Activated T-cell treated with anti-CD3 and anti-CD28 coated beads, Interleukin-2, amount 50 U/mL, for 24 hours (primary cell): ENCODE measurements at places on chromosomes 13 and 19.

DNA sequence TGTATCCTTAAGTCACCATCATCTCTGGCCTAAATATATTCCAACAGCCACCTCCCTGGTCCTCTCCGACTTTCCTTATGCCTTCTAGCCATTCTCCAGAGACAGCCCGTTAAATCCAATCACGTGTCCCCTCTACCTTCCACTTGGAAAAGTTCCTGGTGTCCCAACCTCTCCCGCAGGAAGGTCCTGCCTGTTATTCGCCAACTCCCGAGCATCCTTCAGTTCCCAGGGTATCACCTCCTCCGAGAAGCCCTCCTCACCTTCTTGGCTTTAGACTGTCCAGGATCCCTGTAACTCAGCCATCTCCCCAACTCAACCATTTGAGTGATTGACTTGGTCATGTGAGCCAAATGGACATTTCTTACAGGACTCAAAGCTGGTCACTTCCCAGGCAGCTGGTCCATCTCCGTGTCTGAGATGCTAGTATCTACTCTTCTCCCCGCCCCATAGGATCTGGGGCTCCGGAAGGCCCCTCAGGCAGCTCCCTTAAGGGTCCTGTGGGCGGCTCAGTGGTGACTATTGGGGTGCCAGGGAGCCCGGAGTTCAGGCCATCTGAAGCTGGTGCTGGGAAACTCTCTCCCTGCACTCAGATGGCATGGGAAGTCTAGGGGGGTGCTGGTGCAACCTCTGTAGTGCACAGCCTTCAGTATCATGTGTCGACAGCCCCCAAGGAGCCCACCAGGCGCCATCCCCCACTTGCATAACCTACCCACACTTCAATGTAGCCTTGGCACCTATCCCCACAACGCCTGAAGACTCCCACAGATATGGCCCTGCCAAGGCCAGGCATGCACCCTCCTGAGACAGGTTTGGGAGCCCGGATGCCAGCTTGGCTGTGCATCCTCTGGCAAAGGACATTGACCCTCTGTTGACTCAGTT is 27.9 kb upstream of the NANOS3 start:
- no peak for DNase-seq

- no peak for DNase-seq
Observed at GRCh38 chr13:112643759-112644459, 45.9 kb upstream of the ATP11A start.

DNA sequence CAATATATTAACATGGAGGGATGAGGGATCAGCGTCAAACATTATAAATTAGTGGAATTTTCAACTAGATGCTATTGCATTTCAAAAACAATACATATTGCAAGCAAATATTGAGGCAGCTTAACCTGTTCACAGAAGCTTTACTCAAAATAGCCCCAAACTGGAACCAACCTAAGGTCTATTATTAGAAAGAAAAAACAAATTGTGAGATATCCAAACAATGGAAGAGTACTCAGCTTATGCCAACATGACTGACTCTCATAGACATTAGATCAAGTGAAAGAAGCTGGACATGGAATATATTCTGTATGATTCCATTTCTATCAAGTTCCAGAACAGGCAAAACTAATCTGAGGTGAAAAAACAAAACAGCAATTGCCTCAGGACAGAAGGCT is 27.6 kb upstream of the NEK3 start:
- no peak for DNase-seq

GRCh38 chr13:106521095-106521799 is 14.2 kb downstream of the EFNB2 start:
- no peak for DNase-seq

GRCh38 chr19:51712461-51713081 is 11.2 kb downstream of the HAS1 start:
- no peak for DNase-seq
